ENCODE measurements at places on chromosomes 7 and 10.

DNA sequence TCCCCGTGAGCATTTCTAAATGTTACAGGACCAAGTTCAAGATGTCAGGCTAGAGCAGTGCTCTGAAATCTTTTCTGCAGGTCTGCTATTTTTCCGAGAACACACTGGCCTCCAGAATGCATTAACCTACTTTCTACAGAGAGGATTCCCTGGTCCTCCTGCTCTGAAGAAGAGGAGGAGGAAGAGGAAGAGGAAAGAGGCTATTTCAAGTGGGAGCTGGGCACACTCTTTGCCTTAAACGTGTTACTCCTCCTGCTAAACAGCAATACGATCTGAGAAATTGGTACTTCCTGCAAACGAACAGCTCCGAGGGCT lies 157.4 kb downstream of the FRMD4A start:
- DNase-seq = no peak

GRCh38 chr10:77630507-77630848 lies 7.1 kb downstream of the KCNMA1 start:
- no peak for DNase-seq

- DNase-seq = no peak
These were observed 195.7 kb upstream of the GPR26 start for GRCh38 chr10:123470336-123470921.

- DNase-seq = no peak
These were observed 33.7 kb downstream of the MGMT start for GRCh38 chr10:129500617-129501339.

GRCh38 chr10:126124046-126124445 lies 227.7 kb downstream of the FANK1 start:
- DNase-seq = no peak

DNA sequence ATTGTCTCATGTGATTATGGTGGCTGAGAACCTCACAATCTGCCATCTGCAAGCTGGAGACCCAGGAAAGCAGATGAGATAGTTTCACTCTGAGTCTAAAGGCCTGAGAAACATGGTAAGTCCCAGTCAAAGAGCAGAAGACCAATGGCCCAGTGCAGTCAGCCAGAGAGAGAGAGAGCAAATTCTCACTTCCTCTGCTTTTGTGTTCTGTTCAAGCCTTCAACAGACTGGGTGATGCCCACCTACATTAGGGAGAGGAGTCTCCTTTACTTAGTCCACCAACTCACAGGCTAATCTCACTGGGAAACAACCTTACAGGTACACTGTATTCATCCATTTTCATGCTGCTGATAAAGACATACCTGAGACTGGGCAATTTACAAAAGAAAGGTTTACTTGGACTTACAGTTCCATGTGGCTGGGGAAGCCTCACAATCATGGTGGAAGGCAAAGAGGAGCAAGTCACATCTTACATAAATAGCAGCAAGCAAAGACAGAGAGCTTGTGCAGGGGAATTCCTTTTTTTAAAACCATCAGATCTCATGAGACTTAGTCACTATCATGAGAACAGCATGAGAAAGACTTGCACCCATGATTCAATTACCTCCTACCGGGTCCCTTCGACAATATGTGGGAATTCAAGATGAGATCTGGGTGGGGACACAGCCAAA lies 4.7 kb upstream of the FRMPD2 start:
- DNase-seq = no peak

- no peak for DNase-seq
These were observed 81.4 kb upstream of the CAPZA2 start for GRCh38 chr7:116780966-116781365.

GRCh38 chr7:37666026-37666799 lies 17.4 kb upstream of the GPR141 start:
- DNase-seq = no peak

GRCh38 chr7:24951441-24951980 lies 28.5 kb downstream of the OSBPL3 start:
- no peak for DNase-seq

DNA sequence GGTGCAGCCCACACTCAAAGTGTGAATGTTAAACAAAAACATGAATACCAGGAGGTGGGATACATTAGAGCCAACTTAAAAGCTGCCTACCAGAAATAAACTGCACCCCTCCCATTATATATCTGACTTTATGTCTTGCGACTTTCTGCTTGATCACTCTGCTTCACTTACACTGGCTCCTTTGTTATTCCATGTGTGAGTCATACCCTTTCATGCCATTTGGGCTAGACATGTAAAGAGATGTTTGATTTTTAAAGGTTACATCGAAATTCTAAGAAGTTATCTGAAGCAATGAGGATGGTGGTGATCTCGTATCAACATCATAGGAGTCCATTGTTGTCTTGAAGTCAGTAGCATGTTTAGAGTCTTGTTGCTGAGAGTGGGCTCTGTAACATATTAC lies 31.6 kb upstream of the ETV1 start:
- no peak for DNase-seq

- no peak for DNase-seq
These were observed 2.0 kb downstream of the INSIG1 start for GRCh38 chr7:155299535-155300202.

- DNase-seq = no peak
These were observed 242.6 kb upstream of the PITRM1 start for GRCh38 chr10:3415038-3415736.

DNA sequence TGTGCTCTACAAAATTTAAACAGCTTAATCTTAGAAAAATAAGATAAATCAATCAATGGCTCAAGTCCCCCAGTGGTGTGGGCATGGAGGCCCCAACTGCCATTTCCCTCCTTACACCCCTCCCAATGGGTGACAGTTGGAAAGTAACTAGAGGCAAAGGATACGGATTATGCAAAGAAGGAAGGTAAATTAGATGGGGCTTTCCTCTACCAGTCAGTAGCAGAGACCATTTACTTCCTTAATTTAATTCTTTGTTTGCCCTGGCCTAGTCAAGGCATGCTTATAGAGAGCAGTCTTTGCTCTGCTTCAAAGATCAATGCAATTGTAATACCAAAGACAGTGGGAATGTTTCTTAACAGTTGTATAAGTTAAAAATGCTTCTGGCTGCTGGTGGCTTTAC lies 63.3 kb upstream of the PAPSS2 start:
- DNase-seq = no peak

DNA sequence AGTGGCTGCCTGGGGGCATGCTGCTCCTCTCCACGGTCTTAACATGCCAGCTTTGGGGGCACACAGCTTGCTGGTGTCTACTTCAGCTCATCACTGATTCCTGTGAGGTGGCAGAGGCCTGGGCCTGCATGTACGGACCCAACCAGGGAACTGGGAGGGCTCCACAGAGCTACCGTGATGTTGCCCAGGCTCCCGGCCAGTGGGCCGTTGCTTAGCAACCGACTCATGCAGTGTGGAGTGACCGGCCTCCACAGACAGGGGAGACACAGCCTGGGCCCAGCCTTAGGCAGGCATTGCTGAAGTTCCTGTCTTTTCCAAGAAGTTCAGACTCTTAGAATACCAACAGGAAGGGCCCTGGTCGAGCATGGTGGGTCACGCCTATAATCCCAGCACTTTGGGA lies 25.8 kb upstream of the SH2B2 start:
- DNase-seq = no peak

- no peak for DNase-seq
These were observed 903 bp upstream of the NT5C2 start for GRCh38 chr10:103193820-103194529.

DNA sequence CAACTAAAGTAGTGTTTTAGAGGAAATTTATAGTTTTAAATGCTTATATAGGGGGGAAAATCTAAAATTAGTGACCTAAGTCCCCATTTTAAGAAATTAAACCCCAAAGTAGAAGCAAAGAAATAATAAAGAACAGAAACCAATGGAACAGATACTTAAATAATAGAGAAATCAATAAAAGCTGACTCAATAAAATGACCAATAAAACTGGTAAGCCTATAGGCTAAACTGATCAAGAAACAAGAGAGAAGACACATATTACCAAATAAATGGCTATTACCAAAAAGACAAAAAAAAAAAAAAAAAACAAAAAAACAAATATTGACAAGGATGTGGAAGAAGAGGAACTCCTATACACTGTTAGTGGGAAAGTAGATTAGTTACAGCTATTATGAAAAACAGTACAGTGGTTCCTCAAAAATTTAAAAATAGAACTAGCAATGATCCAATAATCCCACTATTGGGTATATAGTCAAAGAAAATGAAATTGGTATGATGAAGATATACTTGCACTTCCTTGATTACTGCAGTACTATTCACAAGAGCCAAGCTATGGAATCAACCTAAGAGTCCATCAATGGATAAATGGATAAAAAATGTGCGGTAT lies 53.2 kb downstream of the SLC18A2 start:
- no peak for DNase-seq

- no peak for DNase-seq
These were observed 286.4 kb downstream of the PTPRN2 start for GRCh38 chr7:158301207-158301606.
